HT-29 (cell line): ENCODE measurements at places on chromosomes 1 and 21.

DNA sequence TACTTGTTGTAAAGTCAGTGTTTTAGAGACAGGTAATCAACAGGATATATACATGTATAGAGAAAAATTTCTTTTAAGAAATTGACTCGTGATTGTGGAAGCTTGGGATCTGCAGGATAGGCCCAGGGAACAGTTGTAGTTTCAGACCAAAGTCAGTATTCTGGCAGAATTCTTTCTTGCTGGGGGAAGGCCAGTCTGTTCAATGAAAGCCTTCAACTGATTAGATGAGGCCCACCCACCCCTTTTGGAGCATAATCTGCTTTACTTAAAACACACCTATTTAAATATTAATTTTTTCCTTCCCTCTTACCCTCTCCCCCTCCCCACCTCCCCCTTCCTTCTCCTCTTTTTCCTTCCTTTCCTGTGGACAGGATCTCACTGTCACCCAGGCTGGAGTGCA is 48.0 kb downstream of the FNBP1L start:
- DNase-seq: no peak

DNA sequence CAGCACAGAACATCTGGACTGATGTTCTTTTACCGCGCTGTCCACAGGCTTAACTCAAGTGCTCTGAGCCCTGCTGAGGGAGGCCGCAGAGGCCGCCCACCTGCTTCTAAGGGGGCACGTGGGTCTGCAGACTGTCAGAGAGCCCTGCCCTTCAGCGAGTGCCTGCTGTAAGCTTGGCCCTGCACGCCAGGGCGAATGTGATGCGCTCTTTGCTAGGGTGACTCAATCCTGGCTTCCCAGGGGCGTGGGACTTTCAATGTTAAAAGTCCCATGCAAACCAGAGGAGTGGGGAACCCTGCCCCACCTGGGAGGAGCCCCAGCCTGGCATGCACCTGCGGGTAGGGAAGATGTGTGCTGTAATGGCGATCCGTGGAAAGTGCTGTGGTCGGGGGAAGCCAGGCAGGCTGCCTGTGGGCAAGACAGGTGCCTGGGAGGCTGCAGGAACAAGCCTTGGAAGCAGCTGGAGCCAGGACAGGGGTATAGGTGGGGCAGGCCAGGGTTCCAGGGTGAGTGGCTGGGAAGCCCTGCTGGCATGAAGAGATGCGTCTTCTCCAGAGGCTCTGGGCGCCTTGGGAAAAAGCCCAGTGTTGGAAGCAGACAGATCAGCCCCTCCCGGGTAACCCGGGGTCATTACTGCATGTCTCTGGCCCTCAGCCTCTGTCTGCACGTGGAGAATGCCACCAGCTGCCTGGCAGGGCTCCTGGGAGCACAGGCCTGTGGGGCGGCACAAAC is 594 bp upstream of the PANK4 start:
- no peak for DNase-seq

GRCh38 chr1:198699167-198700015 is 60.6 kb downstream of the PTPRC start:
- peak; percentile 85 for DNase-seq

GRCh38 chr1:32816676-32817158 is 441 bp downstream of the YARS1 start:
- DNase-seq: peak; percentile 65

- no peak for DNase-seq
Observed at GRCh38 chr1:91759076-91759475, 126.9 kb downstream of the TGFBR3 start.

- DNase-seq: no peak
Observed at GRCh38 chr1:220222939-220223338, 49.3 kb downstream of the RAB3GAP2 start.

DNA sequence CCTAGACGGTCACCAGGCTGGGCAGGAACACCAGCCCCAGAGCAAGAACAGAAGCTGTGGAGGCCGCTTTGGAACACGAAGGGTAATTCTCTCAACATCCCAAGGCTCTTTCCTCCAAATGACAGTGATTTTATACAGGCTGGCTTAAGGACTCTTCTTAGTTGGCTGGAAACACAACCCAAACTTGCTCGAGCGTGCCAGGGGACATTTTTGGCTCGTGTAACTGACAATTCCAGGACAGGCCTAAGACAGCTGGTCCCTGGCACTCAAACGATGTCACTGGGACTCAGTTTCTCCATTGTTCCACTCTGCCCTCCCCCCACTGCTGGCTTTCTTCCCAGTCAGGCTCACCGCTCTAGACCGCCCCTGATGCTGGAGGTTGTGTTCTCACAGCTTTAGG is 164.7 kb downstream of the NPHP4 start:
- no peak for DNase-seq

GRCh38 chr1:217049721-217050120 is 326.5 kb upstream of the ESRRG start:
- no peak for DNase-seq

- DNase-seq: no peak
Observed at GRCh38 chr1:151574575-151575529, 34.7 kb downstream of the TUFT1 start.

DNA sequence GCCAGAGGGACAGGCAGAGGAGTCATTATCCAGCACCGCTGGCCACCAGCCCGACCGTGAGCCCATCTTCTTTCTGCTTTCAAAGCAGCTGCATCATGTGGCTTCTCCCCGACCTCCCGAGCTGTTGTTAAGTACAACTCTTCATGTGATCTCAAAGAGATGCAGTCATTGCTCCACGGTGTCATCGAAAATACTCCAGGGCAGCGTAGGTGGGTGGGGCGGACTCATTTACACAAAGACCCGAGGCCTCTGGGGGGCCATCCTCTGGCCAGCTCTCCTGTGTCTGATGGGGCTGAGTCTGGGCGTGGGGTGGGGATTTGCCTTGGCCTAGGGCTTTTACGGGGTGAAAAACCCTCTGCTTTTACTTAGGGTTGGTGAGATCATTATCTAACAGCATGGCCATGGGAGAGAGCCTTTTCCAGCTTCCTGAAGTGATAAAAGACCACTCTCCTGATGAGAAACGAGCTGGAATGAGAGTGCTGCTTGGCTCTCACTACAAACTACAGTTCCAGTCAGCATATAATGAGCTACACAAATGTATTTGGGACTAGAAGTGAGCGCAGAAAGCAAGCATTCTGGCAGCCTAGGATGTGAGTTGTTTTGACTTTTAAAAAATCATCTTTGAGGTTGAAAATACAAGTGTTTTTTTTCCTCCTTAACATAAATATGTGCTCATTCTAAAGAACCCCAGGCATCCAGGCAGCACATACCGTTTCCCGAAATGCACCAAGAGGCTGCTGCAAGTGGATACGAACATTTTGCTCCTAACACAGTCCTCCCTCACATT is 165.0 kb downstream of the RHOU start:
- no peak for DNase-seq

- DNase-seq: peak; percentile 30
Observed at GRCh38 chr1:156815307-156815826, 1.3 kb downstream of the SH2D2A start.

GRCh38 chr1:229137271-229137670 is 133.6 kb upstream of the RAB4A start:
- DNase-seq: no peak

DNA sequence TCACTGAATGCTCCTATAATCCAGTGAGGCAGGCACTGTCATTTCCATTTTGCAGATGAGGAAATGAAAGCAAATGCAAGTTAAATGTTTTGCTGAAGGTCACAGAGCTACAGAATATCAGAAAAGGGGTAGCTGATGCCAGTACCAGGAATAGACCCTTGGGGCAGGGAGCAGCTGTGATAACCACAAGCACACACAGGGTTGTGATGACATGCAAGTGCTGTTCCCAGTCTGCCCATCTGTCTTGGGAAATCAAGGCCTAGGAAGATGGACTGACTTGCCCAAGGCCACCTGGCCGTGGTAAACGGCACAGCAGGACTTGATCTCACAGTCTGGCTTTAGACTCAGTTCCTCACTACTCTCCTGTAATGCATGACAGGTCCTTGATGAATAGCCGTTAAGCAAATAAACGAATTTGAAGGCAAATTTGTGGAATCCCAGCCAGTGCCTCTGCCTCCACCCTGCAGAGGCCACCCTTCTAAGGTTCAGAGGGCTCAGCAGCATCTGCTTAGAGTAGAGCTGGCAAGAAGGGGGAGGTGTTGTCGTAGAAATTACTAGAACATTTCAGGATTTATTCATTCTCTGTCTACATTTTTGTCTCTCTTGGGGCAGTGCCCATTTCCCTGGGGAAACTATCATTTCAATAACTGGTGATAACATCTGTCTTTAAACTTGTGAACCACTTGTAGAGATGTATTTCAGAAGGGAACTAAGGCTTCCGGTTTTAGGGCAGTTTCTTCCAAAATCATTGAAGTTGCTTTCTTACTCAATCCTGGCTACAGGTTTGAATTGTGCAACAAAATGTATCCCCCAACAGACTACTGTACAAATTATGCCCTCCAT is 53.2 kb upstream of the MRPS6 start:
- DNase-seq: no peak

GRCh38 chr1:29974316-29974724 is 738.0 kb downstream of the PTPRU start:
- no peak for DNase-seq

DNA sequence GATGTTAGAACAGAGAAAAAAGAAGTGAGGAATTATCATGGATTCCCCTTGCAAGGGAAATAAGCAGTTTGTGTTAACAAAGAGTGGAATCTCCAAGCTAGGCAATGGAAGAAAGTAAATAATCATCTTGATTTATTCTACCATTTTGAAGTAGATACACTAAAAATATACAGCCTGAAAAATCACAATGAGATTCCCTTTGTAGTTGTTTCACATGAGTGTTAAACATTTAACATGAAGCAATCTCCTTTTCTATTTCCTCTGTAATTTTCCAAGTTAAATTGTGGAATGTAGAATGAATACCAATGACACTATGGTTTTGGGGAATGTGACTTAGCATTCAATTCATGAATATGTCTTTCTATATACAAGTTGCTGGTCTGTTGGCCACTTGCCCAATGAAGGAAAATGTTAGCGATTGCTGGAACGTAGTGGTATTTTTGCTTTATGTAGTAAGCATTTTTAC is 5.7 kb downstream of the TGFB2 start:
- no peak for DNase-seq

DNA sequence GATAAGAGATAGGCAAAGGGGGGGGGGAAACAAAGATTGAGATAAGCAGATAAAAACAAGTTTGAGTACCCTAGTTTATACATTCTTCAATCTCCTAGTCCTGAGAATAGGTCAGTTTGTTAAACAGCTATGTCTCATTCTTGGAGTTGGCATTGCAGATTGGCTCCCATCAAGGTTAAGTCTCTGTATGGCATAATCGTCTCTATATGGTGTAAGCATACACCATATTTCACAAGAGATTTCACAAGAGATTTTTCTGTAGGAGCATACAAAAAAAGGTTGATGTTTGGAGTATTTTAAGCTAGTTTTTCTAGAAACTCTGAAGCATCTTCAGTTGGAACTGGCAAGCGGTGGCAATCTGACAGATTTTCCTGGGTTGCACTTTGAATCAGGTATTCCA is 35.8 kb downstream of the NCAM2 start:
- no peak for DNase-seq

DNA sequence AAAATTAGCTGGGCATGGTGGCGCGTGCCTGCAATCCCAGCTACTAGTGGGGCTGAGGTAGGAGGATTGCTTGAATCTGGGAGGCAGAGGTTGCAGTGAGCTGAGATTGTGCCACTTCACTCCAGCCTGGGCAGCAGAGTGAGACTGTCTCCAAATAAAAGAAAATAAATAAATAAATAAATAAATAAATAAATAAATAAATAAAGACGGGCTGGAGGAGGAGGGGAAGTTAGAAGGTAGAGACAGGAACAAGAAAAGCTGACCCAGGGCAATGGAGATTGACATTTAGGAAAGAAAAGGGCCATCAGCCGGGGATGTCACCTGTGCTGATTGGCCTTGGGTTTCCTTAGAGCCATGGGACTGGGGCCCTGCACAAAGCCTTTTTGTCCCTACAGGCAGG is 153.7 kb upstream of the IGSF21 start:
- no peak for DNase-seq

GRCh38 chr1:53110370-53111072 is 31.9 kb downstream of the SLC1A7 start:
- no peak for DNase-seq

DNA sequence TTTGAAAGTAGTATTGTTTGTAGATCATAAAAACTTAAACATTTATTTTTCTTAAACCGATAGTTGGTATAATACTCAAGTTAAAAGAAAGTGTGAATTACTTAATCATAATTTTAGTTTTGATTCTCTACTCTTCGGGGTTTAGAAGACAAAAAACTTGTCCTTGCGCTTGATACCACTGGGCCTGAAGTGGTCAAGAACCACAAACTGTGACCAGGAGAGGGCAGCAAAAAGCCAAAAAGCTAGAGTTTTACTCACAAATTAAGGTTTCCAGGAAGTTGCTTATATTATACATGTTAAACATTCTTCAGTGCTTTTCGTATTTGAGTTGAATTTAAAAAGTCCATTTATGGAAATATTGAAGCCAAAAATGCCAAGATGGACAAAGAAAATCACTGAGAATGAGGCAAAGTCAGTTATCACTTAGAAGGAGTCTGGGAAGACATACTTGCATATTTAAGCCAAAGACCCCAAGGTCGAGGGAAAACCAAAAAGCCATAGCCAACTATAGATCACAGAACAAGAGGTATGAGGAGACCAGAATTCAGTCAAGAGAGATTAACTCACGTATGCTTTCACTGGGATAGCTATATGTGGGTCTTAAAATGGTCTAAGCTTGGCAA is 34.2 kb downstream of the EFCAB7 start:
- peak; percentile 59 for DNase-seq

DNA sequence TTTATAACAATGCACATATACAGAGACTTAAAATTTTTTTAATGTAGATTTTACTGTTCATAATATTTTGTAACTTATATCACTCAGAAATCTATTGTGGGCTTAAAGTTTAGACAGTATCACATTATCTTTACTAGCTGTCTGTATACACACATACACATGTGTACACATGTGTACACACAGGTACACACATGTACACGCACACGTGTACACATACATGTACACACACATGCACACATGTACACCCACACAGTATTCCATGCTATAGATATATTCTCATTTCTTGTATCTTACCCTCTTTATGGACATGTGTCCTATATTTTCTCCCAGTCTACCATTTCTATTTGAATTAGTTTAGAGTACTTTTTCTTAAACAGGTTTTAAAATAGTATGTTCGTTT is 123.3 kb downstream of the USP25 start:
- DNase-seq: no peak

DNA sequence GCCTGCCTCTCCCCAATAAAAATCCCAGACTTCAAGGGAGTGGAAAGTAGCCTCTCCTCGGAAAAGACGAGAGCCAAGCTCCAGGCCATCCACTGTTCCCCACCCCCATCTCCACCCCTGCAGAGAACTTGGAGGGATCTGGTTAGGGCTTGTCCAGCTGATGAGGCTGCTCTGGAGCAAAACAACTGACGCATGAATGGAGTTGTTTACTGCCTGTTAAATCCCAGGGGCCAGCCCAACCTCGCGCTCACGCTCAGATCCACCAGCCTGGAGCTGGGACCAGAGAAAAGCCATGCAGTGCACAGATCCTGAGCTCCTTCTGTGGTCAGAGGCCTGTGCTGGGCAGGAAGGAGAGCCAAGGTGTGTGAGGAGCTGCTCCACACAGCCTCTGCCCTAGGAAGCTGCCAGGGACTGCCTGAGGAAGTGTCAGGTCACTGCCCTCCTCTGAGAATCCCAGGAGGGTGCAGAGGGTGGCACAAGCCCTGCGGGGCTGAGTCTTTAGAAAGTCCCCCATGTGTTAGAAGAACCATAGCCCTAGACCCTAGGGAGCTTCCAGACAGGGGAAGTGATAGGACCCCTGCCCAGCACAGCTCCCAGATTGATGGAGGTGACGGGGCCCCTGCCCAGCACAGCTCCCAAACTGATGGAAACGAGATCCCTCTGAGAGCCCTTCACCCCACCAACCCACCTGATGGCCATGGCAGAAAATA is 109.0 kb upstream of the IPO9 start:
- DNase-seq: no peak

- DNase-seq: no peak
Observed at GRCh38 chr1:38793299-38793698, 66.3 kb downstream of the RRAGC start.
